ENCODE measurements at places on chromosomes 11 and 22.
A peak's percentile ranks its signal among the peaks of the same experiment; 100 is the strongest.

DNA sequence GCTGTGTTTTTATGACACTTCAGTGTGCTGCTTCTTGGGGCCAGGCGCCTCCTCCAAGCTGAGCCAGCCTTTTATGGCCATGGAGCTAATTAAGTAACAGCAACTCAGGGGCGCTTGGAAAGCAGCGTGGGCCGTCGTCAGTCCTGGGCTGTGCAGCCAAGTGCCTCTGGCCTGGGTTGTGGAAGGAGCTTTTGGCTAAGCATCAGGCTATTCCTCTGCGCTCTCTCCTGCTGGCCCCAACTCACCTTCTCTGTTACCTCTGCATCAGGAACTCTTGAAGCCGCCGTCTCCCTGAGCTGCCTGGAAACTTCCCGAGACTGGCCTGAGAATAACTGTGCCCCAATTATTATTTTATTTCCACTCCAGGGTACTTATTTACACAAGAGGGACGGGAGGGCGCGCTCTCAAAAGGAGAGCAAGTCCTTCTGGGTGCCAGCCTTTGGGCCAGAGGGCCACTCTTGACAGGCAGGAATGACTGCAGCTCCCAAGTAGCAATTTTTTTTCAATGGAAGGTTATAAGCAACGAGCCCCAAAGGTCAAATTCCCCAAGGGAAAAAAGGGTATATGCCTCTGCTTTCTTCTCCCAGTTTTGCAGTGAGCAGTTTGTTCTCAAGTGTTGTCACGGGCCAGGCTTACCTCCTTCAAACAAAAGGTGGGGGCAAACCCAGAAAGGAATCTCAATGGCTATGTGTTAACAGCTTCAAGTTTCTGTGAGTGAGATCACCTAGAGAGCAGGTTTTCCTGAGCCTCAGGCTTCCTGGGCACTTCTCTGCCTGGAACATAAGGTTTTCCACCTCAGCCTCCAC lies 38.5 kb upstream of the NAV2 start:
- no peak for DNase-seq

- peak; percentile 19 for DNase-seq
Measured at GRCh38 chr11:72751116-72752087, 806 bp downstream of the ARAP1 start.

- DNase-seq, result peak; percentile 43
Measured at GRCh38 chr22:43404673-43405385, 7.0 kb upstream of the MPPED1 start.

- peak; percentile 41 for DNase-seq
Measured at GRCh38 chr22:16824716-16825687, at the start of gene XKR3. XKR3 (minus strand) TSS chr22:16825411; CDS start chr22:16808073, 17,338 bp downstream.

DNA sequence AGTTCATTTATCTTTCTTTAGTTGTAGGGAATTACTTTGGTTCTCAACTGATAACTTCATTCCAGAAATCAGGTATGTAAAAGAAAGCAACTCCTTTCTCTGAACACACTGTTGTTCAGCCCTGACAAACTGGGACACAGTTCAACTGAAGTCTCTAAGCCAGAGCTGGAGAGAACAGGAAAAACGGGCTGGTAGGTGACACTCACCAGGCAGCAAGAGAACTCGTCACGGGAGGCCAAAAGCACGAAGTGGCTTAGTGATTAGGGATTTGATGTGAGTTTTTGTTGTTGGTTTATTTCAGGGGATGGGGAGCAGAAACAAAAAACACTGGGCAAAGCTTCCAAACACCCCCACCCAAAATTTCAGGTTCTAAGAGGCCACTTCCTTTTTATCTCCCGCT lies 54.1 kb downstream of the MYH9 start:
- no peak for DNase-seq

DNA sequence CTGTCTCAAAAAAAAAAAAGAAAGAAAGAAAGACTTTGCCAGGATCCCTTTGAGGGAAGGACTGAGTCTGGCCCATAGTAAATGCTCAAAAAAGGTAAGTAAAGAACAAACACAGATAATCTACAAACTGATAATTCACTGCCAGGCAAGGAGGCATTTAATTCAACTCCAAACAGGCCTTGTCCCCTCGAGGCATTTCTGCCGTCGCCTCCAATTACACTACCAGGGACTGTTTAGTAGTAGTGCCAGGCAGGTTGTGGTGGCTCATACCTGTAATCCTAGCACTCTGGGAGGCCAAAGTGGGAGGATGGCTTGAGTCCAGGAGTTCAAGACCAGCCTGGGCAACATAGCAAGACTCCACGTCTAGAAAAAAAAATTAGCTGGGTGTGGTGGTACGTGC lies 43.7 kb downstream of the PC start:
- DNase-seq, result no peak

DNA sequence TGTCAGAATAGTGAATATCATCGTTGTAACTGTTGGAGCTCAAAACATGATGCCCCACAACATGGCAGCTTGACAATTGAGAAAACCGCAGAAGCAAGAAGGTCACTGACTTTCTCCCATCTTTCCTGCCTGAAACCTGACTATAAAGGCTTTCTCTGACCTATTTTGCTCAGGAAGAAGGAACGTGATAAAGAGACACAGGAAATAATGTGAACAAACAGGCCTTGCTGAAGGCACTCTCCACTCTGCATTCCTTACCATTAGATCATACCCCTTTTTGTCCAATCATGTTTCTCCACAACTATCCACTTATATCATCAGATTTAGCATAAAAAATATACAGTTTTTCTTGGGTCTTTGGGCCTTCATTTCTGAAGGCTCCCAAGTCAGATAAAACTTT lies 916.8 kb downstream of the METTL15 start:
- no peak for DNase-seq

- no peak for DNase-seq
Measured at GRCh38 chr22:26846645-26847044, 189.3 kb downstream of the MIAT start.

DNA sequence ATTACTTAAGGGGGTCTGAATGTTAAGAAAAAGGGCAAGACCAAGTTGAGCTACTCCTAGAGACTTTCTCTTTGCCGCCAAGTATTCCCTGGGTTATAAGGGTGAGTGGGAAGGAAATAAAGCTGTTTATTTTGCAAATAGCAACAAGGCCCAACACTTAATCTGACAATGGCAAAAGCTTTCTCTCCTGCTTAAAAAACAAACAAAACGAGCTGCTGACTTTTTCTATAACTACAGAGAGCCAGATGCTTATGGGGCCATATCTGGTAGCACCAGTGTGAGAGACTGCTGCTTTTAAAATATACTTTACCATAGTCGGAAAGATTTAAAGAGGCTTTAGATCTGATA lies 2.3 kb upstream of the KDM2A start:
- DNase-seq, result no peak

DNA sequence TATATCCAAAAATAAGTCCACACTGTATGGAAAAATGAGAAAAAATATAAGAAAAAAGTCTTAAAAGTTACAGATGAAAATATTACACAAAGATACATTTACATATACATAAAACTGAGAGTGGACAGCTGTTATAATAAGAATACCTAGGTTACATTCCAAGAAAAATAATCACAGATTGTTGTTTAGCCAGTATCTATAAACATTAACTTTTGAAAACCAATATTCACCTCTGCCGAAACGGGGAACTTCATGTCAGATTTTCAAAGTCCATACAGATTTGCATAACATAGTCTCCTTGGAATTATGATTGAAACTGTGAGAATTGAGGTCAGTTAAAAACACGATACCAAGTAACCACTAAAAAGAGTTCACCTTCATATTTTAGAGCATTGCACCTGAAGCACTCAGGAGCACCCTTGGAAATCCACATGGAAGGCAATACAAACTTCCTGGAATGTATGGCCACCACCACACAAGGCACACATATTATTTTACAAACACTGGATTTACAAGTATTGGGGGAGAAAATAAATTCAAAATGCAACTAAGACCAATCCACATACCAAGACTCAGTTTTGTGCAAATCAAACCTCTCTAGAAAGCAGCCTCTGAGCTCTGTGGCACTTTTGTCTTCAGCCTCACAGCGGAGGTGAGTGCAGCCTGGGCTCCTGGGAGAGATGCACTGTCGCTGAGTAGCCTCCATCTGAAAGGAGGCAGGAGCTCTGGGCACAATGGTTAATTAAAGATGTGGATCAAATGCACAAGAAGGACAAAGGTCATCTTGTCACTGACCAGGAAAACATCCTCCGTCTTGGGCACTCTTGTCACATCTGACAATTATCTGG lies 34.4 kb downstream of the ZNF195 start:
- DNase-seq, result no peak

GRCh38 chr11:120657306-120658070 lies 145.9 kb downstream of the GRIK4 start:
- DNase-seq, result no peak

GRCh38 chr22:46582281-46582933 lies 37.8 kb upstream of the GRAMD4 start:
- no peak for DNase-seq

DNA sequence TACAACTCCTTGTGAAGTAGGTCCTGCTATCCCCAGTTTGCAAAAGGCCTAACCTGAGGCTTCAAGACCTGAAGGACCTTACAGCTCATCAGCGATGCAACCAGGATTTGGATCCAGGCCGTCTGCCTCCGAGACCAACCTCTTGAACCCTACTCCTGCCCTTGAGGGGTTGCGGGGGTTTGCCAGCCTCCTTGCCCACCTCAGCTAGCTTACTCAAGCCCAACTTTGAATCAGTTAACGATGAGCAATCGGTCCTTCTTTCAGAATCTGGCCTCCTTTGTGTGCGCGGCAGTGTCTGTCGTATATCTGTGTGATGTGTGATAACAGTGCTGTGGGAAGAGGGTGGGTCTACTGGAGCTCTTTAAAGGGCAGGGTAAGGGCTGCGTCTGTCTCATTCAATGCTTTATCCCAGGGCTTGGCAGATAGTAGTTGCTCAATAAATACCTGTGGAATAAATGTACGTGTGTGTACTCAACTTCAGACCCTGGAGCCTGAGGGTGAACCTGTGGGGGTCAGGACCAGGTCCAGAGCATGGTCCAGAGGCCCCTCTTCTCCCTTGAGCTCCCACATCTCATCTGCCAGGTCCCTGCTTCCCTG lies 3.2 kb downstream of the CHRM1 start:
- no peak for DNase-seq

DNA sequence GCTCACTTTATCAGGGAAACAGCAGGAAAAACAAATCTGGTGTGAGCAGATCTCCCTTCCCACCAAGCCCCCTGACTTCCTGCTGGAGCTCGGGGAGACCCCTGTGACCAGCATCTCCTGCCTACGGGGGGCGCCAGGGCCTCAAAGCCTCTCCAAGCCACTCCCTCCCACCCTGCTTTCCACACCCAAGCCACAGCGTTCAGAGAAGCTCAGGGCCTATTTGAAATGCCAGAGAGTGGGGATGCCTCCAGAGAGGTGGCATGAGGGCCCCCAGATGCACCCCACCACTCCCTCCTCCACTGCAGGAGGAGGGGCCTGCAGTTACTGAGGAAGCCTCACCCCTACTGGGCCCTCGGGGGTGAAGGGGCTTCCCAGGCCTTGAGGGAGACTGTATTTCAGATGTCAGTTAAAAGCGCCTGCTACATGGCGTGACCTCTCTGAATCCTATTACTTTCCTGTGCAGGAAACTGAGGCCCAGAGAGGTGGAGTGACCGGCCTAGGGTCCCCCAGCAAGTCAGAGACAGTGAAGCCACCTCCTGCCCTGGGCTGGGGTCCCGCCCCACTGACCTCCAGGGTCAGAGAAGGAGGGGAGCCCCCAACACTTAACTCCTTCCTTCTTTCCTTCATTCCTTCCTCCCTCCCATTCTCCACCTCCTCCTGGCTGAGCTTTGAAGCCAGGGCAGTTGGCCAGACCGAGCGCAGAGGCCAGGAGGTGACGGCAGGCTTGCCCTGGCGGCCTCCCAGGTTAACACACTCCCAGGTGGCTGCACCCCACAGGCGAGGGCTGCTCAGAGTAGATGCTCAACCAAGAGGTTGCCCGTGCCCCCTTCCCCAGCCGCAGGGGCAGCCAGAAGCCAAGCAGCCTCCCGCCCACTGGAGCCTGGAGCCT lies 6.0 kb upstream of the CDKN1C start:
- DNase-seq, result no peak

- no peak for DNase-seq
Measured at GRCh38 chr22:42927966-42928365, 70.9 kb upstream of the ARFGAP3 start.

DNA sequence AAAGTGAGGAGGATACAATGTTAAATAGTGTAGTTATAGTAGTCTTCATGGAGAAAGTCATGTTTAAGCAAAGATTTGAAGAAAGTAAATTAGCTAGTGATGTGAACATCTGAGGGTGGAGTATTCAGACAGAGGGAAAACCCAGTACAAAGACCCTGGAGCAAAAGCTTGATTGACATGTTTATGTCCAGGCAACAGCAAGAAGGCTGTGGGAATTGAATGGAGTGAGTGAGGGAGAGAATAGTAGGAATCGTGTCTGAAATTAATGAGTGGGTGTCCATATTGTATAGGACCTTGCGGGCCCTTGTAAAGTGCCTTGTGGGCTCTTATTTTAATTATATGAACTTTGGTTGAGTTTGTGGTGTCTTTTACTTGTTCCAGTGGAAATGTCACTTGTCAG lies 424.1 kb upstream of the KIRREL3 start:
- DNase-seq, result no peak

DNA sequence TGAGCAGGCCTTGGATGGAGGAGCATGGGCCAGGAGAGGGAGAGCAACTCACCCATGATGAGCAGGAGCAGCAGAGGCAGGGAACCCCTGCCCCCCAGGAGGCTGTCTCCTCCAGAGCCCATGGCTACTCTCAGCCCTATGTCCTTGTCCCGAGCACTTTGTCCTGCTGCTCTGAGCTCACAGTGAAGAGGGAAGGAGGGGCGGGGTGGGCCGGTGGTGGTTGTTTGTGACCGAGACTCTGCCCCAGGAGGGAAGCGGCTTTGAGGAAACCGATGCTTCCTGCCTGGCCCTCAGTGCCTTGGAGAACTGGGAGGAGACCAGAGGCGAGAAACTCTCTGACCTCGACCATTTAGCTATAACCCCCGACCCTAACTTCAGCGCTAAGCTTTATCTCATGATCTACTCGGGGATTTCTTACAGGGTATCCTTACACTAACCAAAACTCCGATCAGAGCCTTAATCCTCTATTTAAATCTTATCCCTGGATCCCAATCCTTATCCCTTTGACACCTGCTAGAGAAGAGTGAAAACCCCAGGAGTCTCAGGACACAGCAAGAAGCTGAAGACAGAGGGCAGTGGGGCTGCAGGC lies at the start of gene ROBO4:
ROBO4 (minus strand) TSS at position 192 of the 589 bp plus-strand sequence; CDS start at position 122, 70 bp downstream.
- no peak for DNase-seq

DNA sequence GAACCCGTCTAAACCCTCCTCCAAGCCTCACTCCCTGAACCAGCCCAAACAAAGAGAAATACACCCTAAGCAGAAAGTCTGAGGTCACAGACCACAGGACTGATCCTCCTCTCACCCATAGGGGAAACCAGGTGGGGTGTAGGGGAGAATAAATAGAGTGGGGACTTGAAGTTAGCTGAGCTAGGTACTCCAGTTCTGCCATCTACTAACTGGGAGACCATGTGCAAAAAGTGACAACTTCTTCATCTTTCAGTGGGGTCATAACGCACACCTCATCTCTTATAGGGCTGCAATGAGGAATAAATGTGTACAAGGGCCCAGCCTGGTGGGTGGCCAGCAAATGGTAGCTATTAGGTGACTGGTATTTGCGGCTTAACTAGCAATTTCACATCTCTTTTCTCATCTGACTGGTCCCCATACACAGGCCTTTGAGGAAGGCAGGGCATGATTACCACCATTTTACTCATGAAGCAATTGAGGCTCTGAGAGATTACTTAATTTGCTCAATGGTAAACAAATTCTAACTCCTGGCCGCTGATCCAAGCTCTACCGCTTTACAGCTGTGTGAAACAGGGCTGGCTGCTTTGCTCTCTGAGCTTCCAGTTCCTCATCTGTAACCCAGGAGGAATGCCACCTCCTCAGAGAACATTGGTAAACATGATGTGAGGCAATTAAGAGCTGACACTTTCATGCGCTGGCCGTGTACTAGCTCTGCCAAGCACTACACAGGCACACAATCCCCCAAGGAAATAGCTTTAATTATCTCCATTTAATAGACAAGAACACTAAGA lies 16.6 kb downstream of the TBC1D10A start:
- no peak for DNase-seq

- no peak for DNase-seq
Measured at GRCh38 chr11:130902380-130902779, 13.9 kb downstream of the SNX19 start.

Measured in LoVo (cell line).